ENCODE measurements at places on chromosomes 1 and 21.

GRCh38 chr1:19040010-19040680, 83.7 kb upstream of the IFFO2 start:
- no peak for DNase-seq

GRCh38 chr1:100780814-100781213, 61.3 kb downstream of the VCAM1 start:
- no peak for DNase-seq

GRCh38 chr1:55506740-55507577, 291.8 kb upstream of the USP24 start:
- no peak for DNase-seq

- DNase-seq, result no peak
Measured at GRCh38 chr1:177385760-177386698, 215.3 kb downstream of the BRINP2 start.

- DNase-seq, result no peak
Measured at GRCh38 chr1:70171512-70171911, 33.9 kb downstream of the LRRC40 start.

DNA sequence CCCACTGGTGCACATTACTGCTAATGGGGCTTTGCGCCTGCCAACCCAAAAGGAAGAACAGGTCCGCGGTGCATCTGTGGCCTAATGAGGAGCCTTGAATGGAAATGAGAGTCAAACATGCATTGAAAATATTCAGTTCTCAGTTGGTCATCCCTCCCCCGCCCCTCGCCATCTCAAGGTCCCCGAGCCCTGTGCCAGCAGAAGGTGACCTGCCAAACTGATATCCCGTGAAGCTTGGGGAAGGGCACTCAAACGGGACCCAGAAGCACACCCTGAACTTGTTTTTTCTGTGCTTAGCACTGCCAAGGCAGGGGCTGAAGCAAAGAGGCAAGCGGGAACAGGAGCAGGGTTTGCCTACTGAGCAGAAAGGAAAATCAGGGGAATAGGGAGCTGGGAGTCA, 67.9 kb upstream of the ZNF648 start:
- DNase-seq, result no peak

DNA sequence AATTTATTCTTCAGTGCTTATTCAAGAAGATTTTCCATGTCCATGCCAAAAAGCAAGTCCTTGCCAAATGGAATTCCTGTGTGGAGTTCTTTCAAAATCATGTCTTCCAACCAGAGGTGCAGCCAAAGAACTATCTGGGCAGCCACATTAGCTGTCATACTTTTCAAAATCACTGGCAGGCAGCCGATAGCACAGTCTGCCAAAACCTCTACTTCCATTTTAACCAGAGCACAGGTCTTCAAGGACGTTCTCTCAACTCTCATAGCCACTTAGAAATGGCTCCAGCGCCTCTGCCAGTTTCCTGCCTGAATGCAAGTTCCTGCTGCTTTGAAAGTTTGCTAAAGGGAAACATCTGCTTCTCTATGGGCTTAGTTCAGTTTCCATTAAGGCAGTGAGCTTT, 975.7 kb upstream of the ADGRL4 start:
- no peak for DNase-seq

DNA sequence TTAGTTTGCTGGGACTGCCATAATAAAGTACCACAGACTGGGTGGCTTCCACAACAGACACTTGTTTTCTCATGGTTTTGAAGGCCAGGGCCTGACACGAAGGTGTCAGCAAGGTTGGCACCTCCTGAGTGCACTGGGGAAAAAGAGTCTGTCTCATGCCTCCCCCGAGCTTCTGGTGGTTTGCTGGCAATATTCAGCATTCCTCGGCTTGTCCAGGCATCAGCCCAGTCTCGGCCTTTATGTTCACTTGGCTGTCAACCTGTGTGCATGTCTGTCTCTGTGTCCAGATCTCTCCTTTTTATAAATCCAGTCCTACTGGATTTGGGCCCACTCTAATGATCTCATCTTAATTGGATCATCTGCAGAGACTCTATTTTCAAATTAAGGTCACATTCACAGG, 72.6 kb downstream of the DOP1B start:
- DNase-seq, result no peak

- no peak for DNase-seq
Measured at GRCh38 chr1:6831366-6831765, 46.1 kb downstream of the CAMTA1 start.

- DNase-seq, result no peak
Measured at GRCh38 chr1:203359010-203359571, 8.2 kb upstream of the FMOD start.

DNA sequence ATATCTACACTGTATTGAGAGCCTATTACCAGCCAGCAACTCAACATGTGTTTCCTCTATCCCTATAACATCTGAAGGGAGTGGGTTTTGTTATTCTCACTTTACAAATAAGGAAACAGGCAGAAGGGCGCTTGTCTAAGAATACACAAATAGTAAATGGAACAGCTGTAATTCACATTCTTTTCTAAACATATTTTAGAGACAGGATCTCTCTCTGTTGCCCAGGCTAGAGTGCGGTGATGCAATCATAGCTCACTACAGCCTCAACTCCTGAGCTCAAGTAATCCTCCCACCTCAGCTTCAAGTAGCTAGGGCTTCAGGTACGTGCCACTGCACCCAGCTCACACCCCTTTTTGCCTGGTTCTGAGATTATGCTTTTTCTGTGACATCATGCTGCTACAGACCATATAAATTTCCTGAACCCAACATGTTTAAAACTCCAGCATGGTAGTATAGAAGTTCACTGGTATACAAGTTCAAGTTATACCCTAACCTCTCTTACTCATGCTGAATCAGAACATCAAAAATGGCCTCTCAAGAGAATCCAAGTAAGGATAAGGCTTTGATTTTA, 8.6 kb upstream of the TACSTD2 start:
- no peak for DNase-seq

DNA sequence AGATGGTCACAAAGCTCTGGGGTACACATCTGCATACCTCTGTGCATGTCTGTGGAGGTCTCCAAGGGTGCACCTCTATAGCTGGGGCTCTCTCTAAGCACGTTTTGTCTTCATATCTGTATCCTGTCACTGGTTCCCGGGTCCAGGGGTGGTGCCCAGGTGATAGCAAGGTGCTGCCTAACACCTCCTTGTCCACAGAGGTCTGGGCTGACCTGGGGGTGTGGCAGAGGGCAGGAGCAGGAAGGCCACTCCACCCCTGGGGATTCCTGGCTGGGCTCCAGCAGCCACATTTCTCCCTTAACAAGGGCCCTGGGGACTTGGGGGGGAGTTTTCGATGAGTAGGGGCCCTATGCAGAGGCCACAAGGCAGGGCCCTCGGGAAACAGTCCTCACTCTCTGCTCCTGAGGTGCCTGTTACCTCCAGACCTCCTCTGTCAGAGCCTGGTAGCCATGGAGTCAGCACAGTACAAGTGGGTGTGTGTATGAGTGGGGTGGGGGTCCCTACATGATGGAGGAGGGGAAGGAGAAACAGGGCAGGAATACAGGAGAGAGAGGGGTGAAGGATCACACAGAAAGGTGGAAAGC, 7.0 kb upstream of the CDCP2 start:
- DNase-seq, result no peak

DNA sequence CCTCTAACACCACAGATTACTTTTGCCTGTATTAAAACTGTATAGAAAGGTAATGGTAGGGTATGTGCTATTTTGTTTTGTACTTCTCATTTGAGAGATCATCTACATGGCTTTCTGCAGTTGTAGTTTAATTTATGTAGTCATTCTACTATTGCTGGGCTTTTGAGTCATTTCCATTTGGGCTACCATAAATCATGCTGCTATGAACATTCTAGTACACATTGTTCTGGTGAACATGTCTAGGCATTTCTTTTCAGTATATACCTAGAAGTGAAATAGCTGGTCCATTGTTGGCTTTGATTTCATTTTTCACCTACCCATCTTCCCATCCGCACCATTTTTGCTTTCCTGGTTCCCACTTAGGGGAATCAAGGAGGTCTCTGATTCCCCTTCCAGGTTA, 18.7 kb downstream of the EDN2 start:
- no peak for DNase-seq

GRCh38 chr21:35585155-35585554, 475.2 kb downstream of the SETD4 start:
- no peak for DNase-seq

DNA sequence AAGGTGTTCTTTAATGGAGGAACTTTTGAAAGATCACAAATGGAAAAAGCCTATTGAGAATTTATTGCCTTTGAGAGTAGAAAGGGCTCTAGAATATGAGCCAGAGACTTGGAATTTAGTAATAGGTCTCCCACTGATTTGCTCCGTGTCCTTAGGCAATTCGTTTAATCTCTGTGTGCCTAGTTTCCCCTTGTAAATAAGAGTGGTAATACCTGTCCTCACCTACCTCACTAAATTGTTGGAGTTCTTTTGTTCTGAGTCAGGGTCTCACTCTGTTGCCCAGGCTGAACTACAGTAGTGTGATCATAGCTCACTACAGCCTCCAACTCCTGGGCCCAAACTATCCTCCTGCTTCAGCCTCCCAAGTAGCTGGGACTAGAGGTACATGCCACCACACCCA, 15.0 kb upstream of the TEKT2 start:
- DNase-seq, result no peak

DNA sequence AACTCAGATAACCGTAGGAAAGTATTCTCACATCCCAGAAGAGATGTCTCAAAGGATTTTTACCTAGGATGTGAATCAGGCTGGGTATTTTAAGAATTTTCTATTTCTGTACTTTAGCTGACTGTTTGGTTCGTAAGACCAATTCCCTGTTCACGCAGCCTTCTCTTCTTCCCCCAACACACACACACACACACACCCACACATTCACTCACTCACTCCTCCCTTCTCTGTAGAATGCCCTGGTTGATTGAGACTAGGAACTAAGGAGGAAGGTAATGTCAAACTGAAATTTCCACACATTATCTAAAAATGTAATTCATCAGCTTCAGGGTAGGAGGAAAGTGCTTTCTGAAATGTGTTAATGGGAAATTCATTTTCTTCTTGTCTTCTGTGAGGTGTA, 43.5 kb downstream of the ELAVL4 start:
- no peak for DNase-seq

GRCh38 chr1:161941726-161942436, 81.8 kb downstream of the OLFML2B start:
- DNase-seq, result no peak

DNA sequence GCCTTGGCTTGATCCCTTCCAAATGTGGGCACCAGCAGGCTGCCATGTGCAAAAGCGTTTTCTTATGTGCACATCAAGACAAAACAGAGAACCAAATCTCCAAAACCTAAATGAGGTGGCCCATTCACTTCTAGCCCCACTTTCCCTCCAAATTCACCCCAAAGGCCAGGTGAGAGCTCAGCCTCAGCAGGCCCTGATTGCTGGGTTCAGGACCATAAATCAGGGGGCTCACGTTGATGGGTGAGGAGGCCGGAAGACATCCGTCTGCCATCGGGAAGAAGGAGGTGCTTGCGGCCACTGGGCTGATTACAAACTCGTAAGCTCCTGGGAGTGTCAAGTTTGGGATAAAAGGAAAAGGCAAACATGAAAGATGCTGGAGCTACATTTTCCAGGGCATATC, 86.7 kb upstream of the CLDN14 start:
- DNase-seq, result no peak

DNA sequence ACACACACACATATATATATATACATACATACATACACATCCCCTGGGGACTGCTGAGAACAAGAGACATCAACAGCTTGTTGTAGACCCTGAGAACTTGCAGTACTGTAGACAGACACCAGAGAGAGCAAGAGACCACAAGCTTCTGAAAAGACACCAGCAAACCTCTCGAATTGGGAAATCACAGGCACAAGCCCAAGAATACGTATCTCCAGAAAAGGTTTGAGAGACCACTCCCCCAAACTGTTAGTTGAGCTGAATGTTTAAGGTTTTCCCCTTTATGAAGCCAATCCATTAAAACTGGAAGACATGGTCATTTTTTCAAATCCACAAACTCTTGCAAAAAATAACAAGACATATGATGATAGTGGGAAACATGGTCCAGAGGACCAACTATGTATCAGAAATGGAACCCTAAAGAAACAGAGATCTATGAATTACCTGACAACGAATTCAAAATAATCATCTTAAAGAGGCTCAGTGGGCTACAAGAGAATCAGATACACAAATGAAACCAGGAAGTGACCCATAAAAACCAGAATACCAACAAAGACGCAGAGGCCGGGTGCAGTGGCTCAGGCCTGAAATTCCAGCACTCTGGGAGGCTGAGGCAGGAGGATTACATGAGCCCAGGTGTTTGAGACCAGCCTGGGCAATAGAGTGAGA, 45.1 kb downstream of the SLC2A1 start:
- no peak for DNase-seq

DNA sequence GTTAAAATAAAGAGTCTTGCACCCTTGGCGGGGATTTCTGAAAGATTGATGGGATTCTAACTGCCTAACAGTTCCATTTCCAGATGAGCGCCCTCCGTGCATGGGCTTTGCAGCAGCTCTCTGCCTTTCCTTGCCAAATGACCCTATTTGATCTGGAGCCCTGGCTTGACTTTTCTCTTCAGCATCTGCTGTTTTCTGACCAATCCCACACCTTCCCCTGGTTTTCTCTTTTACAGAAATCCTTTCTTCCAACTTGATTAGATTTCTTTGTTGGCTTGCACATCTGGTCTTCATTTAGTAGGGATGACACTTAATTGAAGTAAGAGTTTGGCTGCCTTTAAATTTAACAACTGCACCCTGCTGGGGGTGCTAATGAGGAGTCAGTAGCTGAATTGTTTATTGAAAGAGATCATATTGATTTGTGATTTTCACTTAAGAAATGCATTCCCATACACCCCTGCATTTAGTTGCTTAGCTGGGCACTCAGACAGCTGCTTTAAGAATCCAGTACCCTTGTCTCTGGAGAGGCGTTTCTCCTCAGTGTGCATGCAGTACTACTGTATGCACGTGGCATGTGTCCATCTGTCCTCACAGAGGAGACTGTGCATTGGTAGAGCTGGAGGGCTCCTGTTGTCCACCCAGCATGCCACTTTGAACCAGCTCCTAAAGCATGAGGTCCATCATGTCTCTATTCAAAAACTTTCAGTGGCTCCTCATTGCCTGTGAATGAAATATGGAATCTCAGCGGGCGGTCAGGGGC, 99.7 kb downstream of the NOS1AP start:
- DNase-seq, result no peak

- DNase-seq, result no peak
Measured at GRCh38 chr21:44071359-44072104, 35.7 kb upstream of the PWP2 start.

GRCh38 chr1:52059321-52059720, 3.2 kb downstream of the BTF3L4 start:
- DNase-seq, result no peak

DNA sequence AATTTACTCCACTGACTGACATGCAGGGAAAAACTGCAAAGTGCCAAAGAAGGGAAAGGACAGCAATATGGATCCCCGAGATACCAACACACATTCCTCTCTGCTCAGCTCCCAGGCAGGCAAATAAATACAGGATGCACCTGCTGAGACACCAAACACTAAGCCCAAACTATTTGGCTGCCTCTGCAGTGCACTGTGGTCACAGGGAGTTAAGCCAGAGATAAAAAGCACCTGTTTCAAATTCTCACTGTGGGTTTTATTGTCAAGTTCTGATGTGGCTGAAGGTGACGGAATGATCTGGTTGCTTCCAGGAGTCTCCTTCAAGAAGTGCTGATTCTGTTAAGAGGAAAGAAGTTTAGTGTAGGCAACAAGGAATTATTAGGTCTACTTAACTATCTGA, 17.7 kb downstream of the TEX38 start:
- DNase-seq, result no peak
